AG09319 (cell line): ENCODE measurements at places on chromosomes 4 and X.

DNA sequence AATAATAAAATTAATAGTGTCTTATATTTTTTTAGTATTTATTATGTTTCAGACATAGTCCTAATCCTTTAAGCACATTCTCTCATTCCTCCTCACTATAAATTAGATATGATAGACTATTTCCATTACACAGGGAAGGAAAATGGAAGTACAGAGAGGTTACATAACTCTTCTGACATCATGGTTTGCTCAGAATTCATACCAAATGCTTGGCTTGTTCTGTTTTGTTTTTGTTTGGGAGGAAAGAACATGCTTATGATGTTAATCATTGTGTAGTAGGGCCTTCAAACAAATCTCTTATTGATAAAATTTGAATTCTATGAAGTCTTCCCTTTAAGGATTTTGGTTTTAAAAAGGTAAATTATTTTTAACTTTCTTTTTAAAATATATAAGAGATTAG, 59.5 kb downstream of the RXFP1 start:
- no peak for DNase-seq

DNA sequence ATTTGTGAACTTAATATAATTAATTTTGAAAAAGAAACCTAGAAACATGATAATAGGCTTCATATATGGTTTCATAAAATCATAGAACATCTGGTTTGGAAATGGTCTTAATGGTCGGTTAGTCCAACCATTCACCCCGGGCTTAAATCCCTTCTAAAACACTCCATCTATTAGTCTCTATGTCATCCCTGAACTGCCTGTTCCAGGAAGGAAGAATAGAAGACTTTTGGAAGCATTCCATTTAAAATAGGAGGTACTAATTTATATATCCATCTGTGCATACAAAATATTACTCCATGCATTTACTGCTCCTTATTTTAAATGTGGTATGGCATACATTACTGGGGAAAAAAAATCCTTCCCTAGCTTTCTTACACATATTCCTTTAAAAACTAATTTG, 262.2 kb upstream of the DDX53 start:
- DNase-seq: no peak

DNA sequence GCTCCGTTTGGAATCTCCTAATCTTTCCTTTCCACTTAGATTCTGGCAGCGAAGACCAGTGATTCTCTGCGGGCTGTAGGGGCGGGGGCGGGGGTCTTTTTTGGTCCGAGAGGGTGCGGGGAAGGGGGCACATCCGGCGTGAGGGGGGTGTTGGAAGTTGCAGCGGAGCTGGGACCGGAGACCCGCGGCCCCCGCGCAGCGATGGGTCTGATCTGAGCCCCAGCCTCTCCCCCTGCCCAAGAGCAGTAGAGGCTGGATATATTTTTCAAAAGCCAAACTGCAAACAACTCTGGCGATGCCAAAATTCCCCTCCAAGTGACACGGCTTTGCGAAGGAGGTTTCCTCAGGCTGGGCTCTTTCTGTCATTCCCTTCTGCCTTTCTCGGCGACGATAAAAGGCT, 355 bp downstream of the GRID2 start:
- DNase-seq: no peak

- no peak for DNase-seq
These were observed 70.8 kb downstream of the GAB1 start for GRCh38 chr4:143407474-143407873.

GRCh38 chrX:72052415-72053090, 79.2 kb downstream of the RTL5 start:
- no peak for DNase-seq
